AG10803 (cell line): ENCODE measurements at places on chromosomes 1 and 21.
A peak's percentile ranks its signal among the peaks of the same experiment; 100 is the strongest.

DNA sequence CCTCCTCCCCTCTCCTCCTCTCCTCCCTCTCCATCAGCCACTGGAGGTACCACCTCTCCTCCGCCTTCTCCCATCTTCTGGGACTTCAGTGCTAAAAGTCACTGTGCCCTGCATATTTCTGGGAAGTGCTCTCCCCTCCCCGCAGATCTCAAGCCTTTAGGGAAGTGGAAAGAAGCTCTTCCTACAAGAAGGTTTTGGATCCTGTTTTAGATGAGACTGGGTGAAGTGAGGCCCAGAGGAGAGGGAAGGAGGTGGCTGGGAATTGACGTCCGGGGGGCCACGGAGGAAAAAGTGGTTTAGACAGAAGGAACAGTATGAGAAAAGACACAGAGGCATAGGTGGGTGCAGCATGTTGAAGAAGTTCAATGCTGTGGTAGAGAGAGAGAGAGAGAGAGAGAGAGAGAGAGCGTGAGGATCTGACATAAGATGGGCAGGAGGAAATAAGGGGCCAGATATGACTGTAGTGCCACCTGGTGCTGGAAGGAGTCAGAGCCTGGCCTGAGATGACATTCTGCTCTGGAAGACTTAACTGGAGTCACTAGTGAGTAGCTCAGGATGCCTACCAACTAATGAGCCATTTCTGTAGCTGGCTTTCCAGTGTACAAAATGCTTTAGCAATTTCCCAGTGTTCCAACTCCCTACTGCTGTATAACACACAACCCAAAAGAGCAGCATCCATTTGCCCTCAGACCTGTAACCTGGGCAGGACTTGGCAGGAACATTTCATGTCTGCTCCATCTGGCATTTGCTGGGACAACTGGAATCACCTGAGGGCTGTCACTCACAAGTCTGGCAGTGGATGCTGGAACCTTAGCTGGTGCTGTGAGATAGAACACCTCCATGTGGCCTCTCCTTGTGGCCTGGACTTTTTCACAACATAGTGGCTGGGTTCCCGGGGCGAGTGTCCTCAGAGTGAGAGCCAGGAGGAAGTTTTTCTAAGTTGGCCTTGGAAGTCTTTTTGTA, 16.6 kb upstream of the ZSCAN20 start:
- DNase-seq, result peak; percentile 89

- no peak for DNase-seq
These were observed 94.4 kb downstream of the CD247 start for GRCh38 chr1:167423684-167424619.

DNA sequence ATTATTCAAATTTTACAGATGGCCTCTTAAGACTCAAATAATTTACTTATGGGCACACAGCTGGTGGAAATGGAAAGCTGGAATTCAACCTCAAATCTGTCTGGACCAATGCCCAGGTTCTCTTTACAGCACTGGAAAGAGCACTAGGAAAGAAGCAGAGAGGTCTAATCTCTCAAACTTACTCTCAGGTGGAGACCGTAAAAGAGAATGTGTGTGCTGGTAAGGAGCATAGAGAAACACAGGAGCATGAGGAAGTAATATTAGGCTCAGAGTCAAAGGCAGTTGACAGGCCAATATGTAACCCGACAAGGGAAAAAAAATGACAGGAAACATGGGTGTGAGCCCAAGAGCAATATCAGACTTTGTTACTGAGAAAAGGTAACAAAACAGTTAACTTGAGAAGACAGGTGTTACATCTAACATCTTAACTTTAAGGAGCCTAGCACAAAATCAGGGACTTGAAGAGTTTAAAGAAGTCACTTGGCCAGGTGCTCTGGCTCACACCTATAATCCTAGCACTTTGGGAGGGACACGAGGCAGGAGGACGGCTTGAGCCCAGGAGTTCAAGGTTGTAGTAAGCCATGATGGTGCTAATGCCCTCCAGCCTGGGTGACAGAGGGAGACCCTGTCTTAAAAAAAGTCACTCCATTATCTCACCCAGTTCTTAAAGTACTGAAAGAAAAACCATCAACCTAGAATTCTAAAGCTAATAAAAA, 20.7 kb downstream of the PPP1R15B start:
- DNase-seq, result peak; percentile 50

DNA sequence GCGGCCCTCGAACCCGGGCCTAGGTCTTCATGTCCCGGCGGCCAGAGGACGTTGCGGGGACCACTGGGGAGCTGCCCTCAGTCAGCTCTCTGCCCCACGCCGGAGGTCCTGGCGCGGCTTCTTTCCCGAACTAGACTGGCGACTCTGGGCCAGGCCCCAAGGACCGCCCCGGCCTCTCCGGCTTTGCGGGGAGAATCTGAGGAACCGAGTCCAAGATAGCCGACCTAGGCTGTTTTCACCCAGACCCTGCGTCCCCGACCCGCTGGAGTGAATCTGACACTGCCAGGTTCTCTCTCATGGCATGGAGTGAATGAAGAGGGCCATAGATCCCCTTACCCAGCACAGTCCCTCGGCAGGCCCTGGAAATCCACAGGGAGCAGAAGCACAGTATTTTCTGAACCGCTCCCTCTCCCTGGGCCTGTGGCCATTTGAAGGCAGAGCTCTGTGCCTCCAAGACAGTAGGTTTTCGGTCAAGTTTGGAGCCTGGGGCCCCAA, 9.9 kb upstream of the BARHL2 start:
- no peak for DNase-seq

- no peak for DNase-seq
These were observed 38.7 kb downstream of the CFH start for GRCh38 chr1:196690582-196690981.

GRCh38 chr21:35170244-35170643, 121.1 kb upstream of the RUNX1 start:
- no peak for DNase-seq

GRCh38 chr1:87914396-87914795, 585.7 kb downstream of the LMO4 start:
- no peak for DNase-seq

DNA sequence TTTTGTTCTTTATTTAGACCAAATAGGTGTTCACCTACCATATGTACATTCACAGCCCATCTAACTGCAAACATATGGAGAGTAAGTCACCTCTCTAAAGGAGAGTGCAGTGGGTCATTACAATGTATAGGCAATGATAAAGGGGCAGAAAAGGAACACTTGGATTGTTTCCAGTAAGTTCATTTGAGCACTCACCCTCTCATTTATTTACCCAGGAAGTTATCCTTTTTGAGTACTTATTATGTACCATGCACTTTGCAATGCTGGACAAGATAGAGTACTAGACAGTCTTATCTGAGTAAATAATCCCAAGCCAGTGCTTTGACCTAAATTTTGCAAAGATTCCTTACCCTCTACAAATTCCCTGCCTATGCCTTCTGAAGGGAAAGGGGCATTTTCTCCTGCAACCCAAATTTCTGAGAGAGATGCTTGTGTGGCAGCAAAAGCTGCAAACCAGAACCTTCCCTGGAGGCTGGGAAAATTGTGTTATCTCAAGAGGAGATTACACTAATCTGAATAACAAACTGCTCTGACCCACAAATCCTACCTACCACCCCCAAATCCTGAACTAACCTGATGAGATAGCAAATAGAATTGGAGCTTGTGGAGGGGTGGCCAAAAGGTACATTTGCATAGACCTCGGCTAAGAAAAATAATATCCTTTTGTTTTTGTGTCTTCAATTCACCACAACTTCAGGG, 18.6 kb upstream of the RGS8 start:
- DNase-seq, result no peak

GRCh38 chr1:207202480-207202879, 98.4 kb downstream of the C4BPA start:
- no peak for DNase-seq

GRCh38 chr1:88466011-88466410, 218.1 kb upstream of the PKN2 start:
- DNase-seq, result no peak

DNA sequence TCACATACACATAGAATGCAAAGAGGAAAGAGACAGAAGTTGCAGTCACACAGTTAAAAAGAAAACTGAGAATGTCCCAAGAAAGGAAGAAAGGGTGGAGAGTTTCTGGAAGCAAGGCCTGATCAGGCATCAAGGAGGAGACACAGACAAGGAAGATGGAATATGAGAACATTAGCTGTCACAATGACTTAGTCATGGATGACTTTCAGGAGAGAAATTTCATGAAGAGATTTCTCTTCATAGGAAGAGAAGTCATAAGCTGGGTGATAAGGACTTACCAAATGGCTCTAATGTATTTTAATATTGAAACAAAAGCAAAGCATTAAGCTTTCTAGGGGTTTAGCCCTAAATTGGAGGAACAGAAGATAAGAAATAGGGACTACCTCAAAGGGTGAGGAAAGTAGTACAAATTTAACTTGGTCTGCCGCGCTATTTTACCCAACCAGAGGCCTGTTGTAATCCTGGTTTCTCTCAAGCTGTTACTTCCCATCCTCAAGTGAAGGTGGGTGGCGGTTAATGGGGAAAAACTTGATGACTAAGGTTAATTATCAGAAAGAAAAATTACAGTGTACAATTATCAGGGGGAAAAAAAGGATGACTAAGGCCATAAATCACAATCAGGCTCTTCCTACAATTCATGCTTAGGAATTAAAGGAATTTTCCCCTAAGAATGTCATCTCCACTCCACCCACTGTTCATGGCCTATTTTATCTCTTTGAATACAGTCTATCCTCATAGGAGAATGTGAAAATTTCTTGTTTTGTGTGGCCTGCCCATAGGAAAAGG, 93.9 kb upstream of the ADGRL2 start:
- DNase-seq, result peak; percentile 76

- peak; percentile 67 for DNase-seq
These were observed 4.4 kb upstream of the PHC2 start for GRCh38 chr1:33435096-33435820.

- peak; percentile 53 for DNase-seq
These were observed 28.5 kb downstream of the CNIH3 start for GRCh38 chr1:224644553-224645154.

GRCh38 chr1:209064850-209065706, 518.4 kb upstream of the CAMK1G start:
- DNase-seq, result no peak

DNA sequence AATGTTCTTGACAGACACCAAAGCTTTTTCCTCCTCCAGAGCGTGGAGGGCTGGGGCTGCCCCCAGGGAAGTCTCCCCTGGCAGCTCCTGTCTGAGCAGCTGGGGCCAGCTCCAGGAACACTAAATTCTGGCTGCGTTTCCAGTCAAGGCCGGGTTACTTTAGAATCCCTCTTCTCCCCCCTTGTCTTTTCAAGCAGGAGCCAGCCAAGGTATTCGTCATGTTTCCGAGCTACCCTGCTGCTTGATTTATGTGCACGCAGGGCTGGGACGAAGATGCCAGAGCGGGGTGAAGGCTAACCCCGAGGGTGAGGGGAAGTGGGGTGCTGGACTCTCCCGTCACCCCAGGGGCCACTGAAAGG, 68.1 kb upstream of the ANGPTL1 start:
- DNase-seq, result peak; percentile 77

DNA sequence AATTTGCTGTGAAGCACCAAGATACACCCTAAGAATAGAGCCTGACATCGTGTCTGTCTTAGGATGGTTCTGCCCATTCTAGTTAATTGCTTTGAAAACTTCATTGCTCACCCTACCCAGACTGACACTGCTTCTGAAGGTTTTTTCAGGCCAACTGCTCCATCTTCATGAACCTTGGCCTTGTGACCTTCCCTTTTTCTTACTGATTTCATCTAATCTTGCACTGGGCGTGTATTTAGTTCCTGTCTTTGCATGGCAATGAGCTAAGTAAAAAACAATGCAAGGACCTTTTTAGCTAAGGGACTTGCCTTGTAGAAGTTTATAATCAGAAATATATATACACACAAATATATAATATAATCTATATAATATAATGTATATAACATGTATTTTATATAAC, 108.0 kb downstream of the PBX1 start:
- DNase-seq, result no peak

DNA sequence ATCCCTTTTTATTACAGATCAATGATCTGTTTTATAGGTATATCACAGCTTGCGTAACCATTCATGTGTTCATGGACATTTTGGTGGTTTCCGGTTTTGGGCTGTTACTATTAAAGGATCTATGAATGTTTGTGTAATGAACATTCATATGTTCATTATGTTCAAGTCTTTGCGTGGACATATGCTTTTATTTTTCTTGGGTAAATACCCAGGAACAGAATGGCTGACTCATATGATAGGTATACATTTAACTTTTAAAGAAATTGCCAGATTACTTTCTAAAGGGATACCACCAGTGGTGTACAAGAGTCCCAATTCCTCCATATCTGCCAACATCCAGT, 73.7 kb downstream of the SPATA46 start:
- DNase-seq, result no peak

DNA sequence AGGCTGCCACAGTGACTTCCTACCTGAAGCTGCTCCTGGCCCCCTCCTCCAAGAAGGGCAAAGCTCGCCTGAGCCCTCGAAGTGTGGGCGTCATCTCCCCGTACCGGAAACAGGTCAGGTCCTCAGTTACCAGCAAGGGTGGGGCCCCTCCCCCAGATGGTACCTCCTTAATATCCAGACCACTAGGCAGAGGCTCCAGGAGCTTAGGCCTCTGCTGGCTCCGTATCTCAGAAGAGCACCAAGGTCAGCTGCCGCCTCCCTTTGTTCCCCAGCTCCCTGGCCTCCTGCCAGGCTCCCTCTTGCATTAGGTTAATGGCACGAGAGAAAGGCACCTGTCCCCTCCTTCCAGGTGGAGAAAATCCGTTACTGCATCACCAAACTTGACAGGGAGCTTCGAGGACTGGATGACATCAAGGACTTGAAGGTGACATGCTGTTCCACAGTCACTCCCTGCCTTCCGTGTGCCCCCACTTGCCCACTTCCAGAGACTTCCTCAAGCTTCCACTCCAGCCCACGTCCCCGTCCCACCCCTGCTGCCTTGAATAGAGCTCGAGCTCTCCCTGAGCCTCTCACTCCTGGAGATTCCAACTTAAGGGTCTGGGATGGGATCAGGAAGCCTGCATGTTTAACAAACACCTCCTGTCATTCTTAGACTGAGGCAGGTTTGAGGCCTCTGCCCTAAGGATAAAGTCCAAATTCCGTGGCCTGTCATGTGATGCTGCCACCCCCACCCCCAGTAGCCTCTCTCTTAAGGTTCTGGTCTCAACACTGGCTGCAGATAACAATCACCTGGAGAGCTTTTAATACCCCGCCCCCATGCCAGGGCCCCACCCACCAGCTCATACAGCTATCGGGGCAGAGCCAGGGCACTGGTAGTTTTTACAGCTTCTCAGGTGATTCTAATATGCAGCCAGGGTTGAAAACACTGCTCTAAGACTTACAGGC, 8.3 kb downstream of the RHOC start:
- no peak for DNase-seq

GRCh38 chr1:113519556-113519955, 129.2 kb downstream of the MAGI3 start:
- peak; percentile 61 for DNase-seq
